ENCODE measurements at places on chromosomes 4 and X.

- no peak for DNase-seq
These were observed 17.0 kb downstream of the PAQR3 start for GRCh38 chr4:78922207-78922606.

DNA sequence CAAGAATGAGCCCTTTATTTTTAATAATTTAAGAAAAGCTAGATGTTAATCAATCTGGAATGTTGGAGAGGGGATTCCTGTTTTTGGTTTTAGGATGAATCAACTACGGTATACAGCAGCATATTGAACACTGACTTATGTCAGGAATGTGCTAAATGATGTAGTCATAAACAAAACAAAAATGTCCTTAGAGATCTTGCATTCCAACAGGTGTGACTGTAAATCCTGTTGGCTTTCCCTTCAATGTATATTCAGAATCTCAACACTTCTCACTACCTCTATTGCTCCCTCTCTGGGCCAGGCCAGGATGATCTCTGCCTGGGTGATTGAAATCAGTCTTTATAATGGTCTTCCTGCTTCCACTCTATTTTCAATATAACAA, 37.8 kb upstream of the BDH2 start:
- no peak for DNase-seq

DNA sequence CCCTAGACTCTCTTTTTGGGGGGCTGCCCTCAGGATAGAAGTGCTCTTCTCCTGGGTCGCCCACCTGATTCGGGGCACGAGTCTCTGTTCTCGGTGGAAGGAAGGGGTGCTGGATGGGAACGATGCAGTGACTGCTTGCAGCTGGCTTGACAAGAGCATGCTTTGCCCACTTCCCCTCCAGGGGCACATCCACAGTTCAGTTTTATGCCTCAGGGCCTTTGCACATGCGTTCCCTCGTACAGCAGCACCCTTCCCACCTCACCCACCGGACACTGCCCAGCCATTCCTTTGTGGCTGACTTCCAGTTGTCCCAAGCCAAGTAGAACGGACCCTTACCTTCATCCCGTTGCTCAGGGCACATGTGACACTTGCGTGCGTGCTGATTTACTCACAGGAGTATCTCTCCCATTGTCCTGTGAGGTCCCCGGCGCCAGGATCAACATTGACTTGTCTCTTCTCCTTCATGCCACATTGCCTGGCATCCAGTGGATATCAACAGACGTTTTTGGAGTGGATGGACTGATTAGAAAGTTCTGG, 60.0 kb downstream of the C4orf50 start:
- no peak for DNase-seq

GRCh38 chr4:122525865-122526264, 69.3 kb upstream of the IL2 start:
- no peak for DNase-seq

- DNase-seq: no peak
These were observed 12.7 kb downstream of the OPHN1 start for GRCh38 chrX:68420559-68420958.

- DNase-seq: no peak
These were observed 361.9 kb upstream of the RASGEF1B start for GRCh38 chr4:81833576-81833975.

- no peak for DNase-seq
These were observed 2.5 kb downstream of the CCDC110 start for GRCh38 chr4:185468999-185469398.

DNA sequence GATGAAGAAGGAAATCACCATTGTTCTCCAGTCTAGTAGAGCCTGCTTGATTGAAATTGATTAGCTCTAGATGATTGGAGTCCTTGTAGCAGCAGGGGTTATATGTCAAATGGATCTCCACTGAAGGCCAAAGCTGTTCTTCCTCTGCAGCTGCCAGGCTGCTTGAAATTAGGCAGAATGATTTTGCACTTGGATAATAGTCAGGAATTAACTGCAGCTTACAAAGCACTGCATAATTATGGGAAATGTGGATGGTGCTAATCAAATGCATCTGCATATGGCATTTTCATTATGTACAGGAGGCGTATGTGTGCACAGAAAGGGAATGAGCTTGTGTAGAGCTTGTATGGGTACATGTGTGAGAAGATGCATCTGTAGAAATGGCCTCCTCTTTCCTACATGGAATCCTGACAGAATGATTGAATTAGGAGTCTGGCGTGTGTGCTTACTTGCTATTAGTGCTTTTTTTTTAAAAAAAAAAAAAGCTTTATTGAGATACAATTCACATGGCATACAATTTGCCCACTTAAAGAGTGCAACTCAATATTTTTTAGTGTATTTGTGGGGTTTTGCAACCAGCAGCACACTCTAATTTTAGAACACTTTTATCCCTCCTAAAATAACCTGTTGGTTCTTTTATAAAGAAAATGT, 65.9 kb downstream of the TMEM131L start:
- DNase-seq: no peak

DNA sequence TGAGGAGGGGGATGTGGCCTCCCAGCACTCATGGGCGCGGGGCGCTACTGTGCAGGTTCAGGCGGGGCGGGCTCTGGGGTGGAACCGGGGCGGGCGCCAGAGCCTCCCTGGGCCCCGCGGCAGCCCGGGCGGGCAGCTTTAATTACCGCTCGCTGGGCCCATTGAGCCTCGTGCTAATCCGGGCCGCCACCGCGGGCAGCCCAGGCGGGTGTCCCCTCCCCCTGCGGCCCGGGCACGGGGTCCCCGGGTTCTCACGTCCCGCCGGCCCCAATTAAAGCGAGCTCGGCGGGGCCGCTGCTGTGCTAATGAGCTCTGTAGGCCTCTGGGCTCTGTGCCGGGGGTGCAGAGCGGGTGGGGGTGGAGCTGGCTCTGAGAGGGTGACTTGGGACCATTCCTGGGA, 22.8 kb upstream of the FGFR3 start:
- DNase-seq: no peak

- no peak for DNase-seq
These were observed 10.4 kb downstream of the RELL1 start for GRCh38 chr4:37675587-37676290.

DNA sequence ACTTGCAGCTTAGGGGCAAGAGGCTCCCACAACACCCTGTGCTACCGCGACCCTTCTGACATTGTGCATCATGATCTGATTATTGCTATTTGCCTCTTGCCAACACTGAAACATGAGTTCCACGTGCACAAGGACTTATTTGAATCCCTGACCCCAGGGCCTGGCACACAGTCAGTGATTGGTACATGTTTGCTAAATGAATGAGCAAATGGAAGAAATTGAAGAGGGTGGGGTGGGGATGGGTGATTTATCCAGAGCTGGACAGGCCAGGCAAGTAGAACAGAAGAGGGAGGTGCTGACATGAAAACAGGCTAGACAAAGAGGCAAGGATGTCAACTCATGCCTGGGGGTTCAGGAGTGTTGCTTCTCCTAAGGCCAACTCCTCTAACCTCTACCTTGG, 24.9 kb upstream of the RPL39 start:
- DNase-seq: no peak

GRCh38 chr4:54840992-54841768, 183.4 kb downstream of the KIT start:
- no peak for DNase-seq

- no peak for DNase-seq
These were observed 31.2 kb downstream of the PHEX start for GRCh38 chrX:22063284-22063683.

- DNase-seq: no peak
These were observed 277.1 kb upstream of the PRKX start for GRCh38 chrX:3990569-3990968.

DNA sequence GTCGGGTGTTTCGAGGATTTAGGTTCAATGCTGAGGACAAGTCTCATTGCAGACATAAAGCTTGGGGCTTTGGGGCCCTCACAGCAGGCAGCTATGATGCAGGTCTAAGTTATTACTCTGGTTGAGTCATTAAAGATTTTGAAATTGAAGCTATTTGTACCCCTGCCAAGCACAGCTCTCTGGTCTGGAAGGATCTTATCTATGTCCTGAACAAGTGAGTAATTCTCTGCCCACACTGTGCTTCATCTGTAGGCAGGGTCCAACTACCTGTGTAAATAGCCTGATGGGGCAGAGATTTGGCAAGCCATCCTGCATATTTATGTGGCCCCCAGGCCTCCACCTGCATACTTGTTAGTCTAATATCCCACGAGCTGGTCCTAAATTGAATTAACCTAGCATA, 41.4 kb upstream of the MAGEA4 start:
- no peak for DNase-seq

DNA sequence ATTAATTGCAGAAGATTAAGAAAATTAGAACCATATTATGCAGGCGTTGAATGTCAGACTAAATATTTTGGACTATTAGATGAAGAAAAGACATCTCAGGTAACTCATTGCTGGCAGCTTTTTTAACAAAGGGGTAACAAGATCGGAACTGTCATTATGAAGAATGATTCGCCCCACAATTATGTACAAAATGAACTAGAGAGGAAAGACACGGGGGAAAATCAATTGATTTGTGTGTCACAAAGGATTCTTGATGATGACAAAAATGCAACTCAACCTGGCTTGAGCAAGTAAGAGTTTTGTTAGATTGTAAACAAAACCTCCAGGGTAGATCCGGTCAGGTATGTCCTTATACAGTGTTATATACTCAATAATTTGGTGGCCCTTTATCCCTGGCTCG, 12.5 kb upstream of the DCLK2 start:
- no peak for DNase-seq

DNA sequence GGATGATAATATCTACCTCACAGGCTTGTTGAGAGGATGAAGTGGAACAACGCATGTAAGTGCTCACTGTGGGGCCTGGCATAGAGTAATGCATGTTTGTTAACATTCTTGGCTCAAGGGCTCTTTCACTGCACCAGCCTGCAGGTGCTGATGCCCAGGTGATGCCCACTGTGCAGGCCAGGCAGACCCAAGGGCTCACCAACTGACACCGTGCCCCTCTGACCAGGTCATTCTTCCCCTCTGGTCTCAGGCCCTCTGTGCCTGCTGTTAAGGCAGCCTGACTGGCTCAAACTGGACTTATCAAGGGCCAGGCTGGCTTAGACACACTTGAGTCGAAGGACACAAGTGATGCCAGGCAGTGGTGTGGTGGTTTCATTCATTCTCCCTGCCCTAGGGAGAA, 90.5 kb downstream of the PJA1 start:
- DNase-seq: no peak

DNA sequence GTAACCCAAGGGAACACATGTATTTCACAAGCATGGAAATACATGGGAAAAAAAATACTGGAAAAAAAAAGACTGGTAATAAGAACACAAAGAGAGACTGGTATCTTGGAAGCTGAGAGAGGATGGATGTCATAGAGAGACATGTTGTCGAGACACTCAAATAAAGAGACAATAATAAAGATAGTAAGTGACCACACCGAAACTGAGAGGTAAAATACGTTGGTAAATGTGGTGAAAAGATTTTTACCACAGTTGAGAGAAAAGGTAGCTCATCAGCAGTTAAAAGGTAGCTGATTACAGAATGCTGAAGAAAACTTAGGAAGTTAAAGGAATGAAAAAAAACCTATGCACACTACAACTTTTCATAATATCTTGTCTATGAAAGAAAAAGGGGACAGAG, 81.1 kb downstream of the ARAP2 start:
- DNase-seq: no peak

DNA sequence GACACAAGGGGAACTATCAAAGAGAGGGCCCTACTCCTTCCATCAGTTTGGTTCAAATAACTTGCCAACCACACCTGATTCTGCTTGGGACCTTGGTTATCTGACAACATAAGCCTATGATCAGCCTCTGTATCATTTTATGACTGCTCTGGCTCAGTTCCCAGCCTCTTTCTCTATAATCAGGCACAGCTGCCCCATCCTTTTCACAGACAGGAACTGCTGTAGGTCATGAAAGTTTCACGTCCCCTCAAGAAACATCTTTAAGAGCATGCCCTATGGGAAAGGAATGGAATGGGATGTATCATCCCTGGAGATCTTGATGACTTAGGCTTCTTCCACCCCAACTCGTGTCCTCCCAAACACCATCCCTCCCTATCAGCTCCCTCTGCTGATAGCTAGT, 243.4 kb downstream of the AR start:
- no peak for DNase-seq

GRCh38 chrX:71128166-71128833, 9.9 kb downstream of the MED12 start:
- no peak for DNase-seq

- no peak for DNase-seq
These were observed 77.9 kb downstream of the BTC start for GRCh38 chr4:74716436-74716765.

DNA sequence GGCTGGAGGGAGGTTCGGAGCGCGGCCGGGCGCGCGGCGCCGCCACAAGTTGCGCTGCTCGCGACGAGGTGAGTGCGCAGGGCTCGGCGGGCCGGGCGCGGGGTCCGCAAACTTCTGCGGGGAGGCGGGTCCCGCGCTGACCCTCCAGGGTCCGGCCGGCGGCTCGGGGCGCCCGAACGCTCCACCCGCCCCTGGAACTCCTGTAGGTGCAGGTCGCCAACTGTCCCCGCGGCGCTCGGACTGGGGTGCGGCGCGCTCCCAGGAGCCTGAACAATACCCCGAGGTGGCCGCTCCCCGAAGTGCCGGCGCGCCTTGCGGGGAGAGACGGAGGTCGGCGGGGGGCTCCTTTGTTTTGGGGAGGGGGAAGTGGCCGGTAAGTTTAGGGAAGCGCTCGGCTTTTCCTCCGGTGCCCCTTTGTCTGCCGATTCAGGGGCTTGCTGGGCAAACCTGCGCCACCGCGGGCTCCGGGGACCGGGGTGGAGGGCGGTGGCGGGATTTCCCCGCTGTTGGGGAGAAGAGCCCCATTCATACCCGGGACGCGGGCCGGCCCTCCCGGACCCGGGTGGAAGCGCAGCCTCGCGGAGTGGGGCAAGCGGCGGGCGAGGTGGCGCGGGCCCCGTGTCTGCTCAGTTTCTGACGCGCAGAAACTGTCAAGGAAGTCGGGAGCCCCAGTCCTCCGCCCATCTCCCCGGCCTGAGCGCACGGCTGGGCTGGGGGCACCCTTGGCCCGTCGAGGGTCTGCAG, 694 bp downstream of the TBL1X start:
- DNase-seq: peak; percentile 21

GRCh38 chr4:113682730-113683537, 78.6 kb downstream of the CAMK2D start:
- peak; percentile 40 for DNase-seq

- DNase-seq: no peak
These were observed 17.9 kb upstream of the OPN1LW start for GRCh38 chrX:154126101-154126500.

DNA sequence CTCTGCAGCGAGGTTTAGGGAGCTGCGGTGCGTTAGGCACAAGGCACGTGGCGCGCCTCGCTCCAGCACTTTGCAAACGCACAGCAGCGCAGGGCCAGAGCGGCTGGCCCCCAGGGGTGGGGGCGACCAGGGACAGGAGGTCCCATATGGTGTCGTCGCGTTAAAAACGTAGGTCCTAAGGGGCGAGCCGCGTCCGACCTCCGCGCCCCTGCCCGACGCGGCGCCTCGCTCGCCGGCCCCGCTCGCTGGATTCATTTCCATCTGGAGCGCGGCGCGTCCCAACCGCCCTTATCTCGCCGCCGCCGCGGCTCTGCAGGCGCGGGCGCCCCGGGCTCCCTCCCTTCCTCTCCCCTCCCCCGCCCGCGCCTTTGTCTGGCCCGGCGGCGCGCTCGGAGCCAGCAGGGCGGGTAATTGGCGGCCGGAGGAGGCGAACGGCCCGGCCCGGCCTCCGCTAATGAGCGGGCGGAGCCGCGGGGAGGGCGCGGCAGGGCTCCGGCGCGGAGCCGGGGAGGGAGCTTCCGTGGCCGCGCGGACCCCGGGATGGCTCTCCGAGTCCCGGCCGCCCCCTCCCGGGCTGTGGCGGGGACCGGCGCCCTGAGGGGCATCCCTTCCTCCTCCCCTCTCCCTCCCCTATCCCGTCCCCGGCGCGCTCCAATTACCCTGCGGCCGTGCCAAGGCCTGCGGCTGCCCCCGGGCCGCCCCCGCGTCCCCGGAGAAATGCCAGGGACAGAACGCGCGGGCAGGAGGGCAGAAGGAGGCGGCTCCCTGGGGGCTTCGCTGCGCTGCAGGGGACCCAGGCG, 409.0 kb downstream of the BCOR start:
- no peak for DNase-seq
